ENCODE measurements at places on chromosomes 7 and 10. TPM values are rescaled to one million over a fixed set of nuclear protein-coding genes. Genes with fewer than 3 reads are reported as not detected.

GRCh38 chr7:139771001-139771956 lies 6.5 kb downstream of the HIPK2 start:
- no peak for DNase-seq

DNA sequence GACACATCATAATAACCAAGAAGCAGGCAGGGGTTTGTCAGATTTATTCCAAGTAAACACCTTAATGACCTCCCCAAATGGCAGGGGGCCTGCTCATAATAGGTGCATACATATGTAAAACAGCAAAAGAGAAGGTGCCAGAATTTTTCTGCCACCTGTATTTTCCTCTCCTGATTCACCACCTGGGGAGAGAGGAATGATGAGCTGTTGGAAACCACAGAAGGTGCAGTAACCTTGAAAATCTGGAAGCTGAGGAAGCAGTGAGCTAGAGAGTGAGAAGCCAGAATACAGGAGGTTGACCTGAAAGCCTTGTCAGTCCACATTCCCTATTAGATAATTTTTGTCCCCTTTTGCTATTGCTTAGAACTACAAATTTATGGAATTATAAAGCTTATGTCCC lies 46.2 kb upstream of the PDE1C start:
- DNase-seq: no peak

DNA sequence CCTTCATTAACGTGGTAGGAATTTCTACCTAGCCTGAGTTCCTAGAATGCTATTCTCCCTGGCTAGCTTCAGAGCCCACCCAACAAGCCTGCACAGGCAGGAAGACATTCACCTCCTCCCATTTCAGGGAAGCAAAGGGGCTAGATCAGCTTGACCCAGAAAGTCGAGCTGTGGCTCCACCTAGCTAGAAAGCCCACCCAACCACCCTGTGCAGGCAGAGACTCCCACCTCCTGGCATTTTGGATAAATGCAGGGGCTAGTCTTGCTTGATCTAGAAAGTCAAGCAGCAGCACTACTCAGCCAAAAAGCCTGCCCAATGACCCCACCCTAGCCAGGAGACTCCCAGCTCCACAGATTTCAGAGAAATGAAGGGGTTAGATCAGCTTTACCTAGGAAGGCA lies 479.5 kb downstream of the SDK1 start:
- no peak for DNase-seq

CLDN3 gene
- 11.8 TPM for total RNA-seq

CFAP46 gene
- total RNA-seq: 0.52 TPM

DNA sequence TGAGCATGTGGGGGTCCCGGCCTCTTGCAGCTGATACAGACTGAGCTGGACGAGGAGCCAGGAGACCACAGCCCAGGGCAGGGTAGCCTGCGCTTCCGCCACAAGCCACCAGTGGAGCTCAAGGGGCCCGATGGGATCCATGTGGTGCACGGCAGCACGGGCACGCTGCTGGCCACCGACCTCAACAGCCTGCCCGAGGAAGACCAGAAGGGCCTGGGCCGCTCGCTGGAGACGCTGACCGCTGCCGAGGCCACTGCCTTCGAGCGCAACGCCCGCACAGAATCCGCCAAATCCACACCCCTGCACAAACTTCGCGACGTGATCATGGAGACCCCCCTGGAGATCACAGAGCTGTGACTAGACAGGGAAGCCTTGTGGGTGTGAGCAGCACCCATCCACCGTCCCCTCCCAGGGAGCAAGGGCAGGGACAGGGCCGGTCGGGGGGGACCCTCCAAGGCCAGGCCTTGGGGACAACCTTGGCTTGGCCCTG lies 36.1 kb downstream of the PSAP start:
- no peak for DNase-seq

- DNase-seq: peak; percentile 38
Observed at GRCh38 chr10:78768041-78768835, 300.5 kb upstream of the ZMIZ1 start.

SDK1 gene
- total RNA-seq: 10.4 TPM

IFIT5 gene
- 24.4 TPM for total RNA-seq
